ENCODE measurements at places on chromosomes 1 and 21. TPM values are rescaled to one million over a fixed set of nuclear protein-coding genes. Genes with fewer than 3 reads are reported as not detected.

DNA sequence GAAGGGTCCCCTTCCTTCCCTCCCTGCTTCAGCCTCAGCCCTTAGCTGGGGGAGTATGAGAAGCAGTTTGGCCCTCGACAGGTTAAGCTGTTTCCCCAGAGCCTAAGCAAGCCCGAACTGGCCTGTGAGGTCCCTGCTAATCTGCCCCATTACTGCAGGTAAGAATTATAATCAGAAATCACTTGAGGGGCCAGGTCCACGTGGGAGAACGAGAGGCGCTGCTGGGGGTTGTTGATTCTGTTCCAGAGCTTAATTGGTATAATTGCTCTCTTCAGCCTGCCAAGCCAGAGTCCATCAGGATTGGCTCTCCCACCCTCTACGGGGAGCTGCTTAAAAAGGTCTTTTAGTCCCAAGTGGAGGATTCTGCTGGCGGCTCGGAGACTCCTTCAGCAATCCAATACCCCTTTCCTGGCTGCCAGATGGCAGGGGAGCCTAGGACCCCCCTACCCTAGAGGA, 70.8 kb downstream of the UBE2T start:
- H3K36me3 ChIP-seq: no peaks in the 10 kb centered on the region
- H3K27me3 ChIP-seq: peaks cover 7% of the 10 kb centered on the region
- H3K4me1 ChIP-seq: no peaks in the 10 kb centered on the region
- DNase-seq: no peak
- H3K27ac ChIP-seq: no peak overlapping the region
- no peak overlapping the region for H3K4me3 ChIP-seq

- H3K4me3 ChIP-seq: no peak overlapping the region
- no peak for DNase-seq
- no peaks in the 10 kb centered on the region for H3K36me3 ChIP-seq
- H3K27me3 ChIP-seq: no peaks in the 10 kb centered on the region
- no peak overlapping the region for H3K27ac ChIP-seq
Observed at GRCh38 chr1:121483961-121484424, 299.2 kb downstream of the SRGAP2C start.

DNA sequence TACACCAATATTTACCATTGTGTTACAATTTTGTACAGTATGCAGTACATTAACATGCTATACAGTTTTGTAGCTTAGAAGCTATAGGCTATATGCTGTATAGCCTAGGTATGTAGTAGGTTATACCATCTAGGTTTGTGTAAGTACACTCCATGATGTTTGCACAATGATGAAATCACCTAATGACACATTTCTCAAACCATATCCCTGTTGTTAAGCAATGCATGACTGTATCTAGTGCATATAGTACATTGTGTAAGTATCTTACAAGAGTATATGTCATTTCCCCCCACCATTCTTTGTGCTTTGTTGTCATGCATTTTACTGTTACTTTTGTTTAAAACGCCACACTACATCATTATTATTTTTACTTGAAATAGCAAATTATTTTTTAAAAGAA, 65.7 kb upstream of the RNF11 start:
- H3K27me3 ChIP-seq: no peaks in the 10 kb centered on the region
- no peak for DNase-seq
- no peak overlapping the region for H3K27ac ChIP-seq
- no peaks in the 10 kb centered on the region for H3K4me1 ChIP-seq

DNA sequence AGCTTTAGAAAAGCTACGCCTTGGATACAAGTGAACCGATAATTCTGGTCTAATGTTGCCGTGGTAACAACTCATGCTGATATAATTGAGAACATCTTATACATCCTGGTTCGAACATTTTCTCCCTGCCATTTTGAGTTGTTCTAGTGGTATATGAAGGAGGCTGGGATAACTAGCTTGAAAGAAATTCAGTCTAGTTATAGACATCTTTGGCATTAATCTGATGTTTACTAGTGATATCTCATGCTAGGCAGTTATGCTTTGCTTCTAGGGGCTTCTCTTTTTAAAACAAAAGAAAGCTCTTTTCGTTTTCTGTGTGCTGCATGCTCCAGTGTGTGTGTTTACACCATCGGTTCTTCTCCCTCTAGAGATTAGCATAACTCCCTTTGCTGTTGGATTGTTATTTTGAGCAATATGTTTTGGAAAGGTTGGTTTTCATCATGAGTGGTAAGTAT, 20.5 kb downstream of the PRKACB start:
- no peak overlapping the region for H3K4me3 ChIP-seq
- no peaks in the 10 kb centered on the region for H3K27me3 ChIP-seq
- peaks cover 15% of the 10 kb centered on the region for H3K4me1 ChIP-seq
- H3K27ac ChIP-seq: no peak overlapping the region
- H3K36me3 ChIP-seq: no peaks in the 10 kb centered on the region
- peak; percentile 53 for DNase-seq

DNA sequence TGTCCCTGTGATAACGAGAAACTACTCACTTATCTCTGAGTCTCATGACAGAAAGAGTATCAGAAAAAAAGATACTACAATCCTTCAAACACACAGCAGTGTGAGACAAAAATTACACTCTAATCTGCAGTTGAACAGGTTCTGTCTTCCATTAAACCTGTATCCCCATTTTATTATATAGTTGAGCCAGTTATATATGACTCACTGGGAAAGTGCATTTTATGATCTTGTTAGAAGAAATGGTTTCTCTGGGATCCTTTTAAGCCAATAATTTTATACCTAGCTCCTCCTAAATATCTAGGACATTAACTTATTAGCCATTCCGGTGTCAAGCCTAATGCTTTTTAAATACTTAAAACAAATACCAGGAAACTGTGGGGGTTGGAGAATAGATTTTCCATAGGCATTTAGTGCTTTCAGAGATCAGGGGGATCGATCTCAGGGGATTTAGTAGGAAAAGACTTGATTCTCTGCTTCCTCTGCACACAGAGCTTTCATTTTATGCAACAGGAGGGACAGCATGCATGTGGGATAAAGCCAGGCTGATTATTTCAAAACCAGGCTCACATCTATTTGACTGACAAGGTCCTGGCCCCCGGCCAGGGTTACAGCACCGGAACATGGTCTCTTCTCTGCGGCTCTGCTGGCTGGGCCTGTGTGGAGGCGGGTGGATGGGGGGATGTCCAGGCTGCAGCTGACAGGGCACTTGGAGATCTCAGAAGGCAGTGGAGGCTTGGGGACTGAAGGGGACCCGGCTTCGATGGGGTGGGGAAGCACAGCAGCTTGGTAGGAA, 310.6 kb downstream of the DISC1 start:
- peak; percentile 92 for DNase-seq
- H3K27me3 ChIP-seq: no peaks in the 10 kb centered on the region
- H3K36me3 ChIP-seq: no peaks in the 10 kb centered on the region

DNA sequence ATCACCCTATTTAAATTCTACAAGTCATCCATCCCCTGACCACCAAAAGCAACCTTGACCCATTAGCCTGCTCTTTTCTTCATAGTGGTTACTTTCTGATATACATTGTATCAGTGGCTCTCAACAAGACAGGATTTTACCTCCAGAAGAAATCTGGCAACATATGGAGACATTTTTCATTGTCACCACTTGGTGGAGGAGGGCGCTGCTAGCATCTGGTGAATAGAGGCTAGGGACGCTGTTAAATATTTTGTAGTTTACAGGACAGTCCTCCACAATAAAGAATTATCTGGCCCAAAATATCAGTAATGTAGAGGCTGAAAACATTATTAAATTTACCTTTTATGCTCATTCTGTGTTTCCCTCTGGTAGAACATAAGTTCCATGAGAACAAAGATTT, 6.1 kb downstream of the HSPA13 start:
- H3K4me1 ChIP-seq: peaks cover 5% of the 10 kb centered on the region
- peaks cover 29% of the 10 kb centered on the region for H3K36me3 ChIP-seq
- no peak overlapping the region for H3K27ac ChIP-seq
- no peaks in the 10 kb centered on the region for H3K27me3 ChIP-seq
- no peak for DNase-seq
- no peak overlapping the region for H3K4me3 ChIP-seq

- no peaks in the 10 kb centered on the region for H3K4me1 ChIP-seq
- no peak overlapping the region for H3K27ac ChIP-seq
- no peaks in the 10 kb centered on the region for H3K27me3 ChIP-seq
- peak; percentile 19 for DNase-seq
Observed at GRCh38 chr1:247357781-247358211, 26.1 kb upstream of the ZNF496 start.

- no peaks in the 10 kb centered on the region for H3K27me3 ChIP-seq
- no peaks in the 10 kb centered on the region for H3K36me3 ChIP-seq
- no peak overlapping the region for H3K4me3 ChIP-seq
- no peak overlapping the region for H3K27ac ChIP-seq
- no peak for DNase-seq
Observed at GRCh38 chr1:193697115-193697762, 510.8 kb upstream of the B3GALT2 start.

GRCh38 chr1:214303141-214303930, 22.4 kb downstream of the SMYD2 start:
- DNase-seq: no peak
- H3K27me3 ChIP-seq: no peaks in the 10 kb centered on the region
- H3K4me1 ChIP-seq: peaks cover 14% of the 10 kb centered on the region
- no peaks in the 10 kb centered on the region for H3K36me3 ChIP-seq
- no peak overlapping the region for H3K4me3 ChIP-seq
- H3K27ac ChIP-seq: no peak overlapping the region

- H3K27ac ChIP-seq: no peak overlapping the region
- DNase-seq: no peak
- no peaks in the 10 kb centered on the region for H3K4me1 ChIP-seq
- no peaks in the 10 kb centered on the region for H3K27me3 ChIP-seq
- H3K36me3 ChIP-seq: peaks cover 20% of the 10 kb centered on the region
Observed at GRCh38 chr1:179061360-179062282, 20.2 kb upstream of the TOR3A start.

The NHLH2 gene
- total RNA-seq: not detected

The PRKAA2 gene
- 6.1 TPM for total RNA-seq

The SLC44A3 gene
- 31.8 TPM for total RNA-seq

The HSD3B1 gene
- not detected for total RNA-seq

The C4BPB gene
- total RNA-seq: 6.5 TPM
